Type B pancreatic cell (in vitro differentiated cells): ENCODE measurements at places on chromosomes 6 and 20.

GRCh38 chr20:38216201-38216600 is 44.3 kb downstream of the KIAA1755 start:
- H3K4me3 ChIP-seq, result no peak overlapping the region
- peaks cover 29% of the 10 kb centered on the region for H3K4me1 ChIP-seq
- H3K27me3 ChIP-seq, result no peaks in the 10 kb centered on the region

DNA sequence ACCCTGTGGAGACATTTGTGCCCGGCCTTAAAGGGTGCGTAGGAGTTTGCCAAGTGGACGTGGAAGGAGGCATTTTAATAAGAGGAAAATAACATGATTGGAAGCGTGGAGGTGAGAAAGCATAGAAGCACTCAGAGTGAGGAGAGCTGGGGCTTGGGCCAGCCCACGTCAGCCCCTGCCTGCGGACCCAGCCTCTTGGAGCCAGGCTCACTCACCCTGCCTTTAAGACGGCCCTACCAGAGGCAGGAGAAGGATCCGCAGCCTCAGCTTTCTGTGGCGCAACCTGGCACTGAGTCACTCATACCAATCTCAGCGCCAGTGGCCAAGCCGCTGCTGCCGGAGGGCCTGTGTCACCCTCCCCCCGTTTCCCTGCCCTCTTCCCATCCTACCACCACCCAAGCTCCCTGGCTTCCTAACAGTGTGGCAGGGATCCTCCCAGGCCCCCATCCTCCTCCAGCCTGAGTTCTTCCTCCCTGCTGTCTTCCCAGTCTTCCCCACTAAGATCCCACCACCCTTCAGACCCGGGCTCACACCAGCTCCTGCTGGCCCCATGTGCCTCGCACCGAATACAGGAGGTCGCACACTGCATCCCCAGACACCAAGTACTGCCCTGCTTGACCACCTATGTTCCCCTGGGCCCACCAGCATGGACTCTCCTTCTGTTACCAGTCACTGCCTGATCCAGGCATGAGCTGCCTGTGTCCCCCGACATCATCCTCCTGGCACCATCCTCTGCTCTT is 285.2 kb downstream of the UST start:
- peak overlapping the region; percentile 32 for H3K27ac ChIP-seq
- H3K4me3 ChIP-seq, result no peak overlapping the region
- no peak for DNase-seq
- H3K27me3 ChIP-seq, result no peaks in the 10 kb centered on the region

- H3K4me3 ChIP-seq, result peak overlapping the region; percentile 42
- no peaks in the 10 kb centered on the region for H3K27me3 ChIP-seq
- H3K36me3 ChIP-seq, result peaks cover 16% of the 10 kb centered on the region
- H3K27ac ChIP-seq, result peak overlapping the region; percentile 85
- peaks cover 28% of the 10 kb centered on the region for H3K4me1 ChIP-seq
- no peak for DNase-seq
These were observed 84.4 kb downstream of the GMPR start for GRCh38 chr6:16322666-16323312.

DNA sequence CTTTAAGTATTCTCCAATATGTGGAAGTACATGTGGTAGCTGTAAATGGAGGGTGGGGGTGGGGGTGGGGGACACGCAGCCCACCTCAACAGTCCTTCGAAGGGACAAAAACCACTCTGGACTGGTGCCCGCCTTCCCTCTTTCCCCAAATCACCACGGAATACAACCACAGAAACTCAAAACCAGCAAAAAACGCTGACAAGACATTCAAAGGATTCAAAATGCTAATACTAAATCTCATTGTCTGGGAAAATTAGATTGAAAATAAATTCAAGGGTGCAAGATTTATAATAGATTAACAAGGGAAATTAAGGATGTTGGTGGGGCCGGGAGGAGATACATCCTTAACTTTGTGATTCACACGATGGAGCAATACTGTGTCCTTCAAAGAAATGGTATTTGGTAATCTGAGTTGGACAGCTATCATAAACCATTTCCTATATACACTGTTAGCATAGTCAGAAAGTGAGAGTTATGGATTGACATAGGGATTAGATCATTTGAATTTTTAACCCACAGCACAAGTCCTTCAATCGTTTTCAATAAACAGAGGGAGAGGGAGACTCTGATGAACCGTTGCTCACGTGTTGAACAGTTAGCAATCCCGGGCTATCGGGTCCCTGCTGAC is 766 bp upstream of the TBC1D22B start:
- H3K4me1 ChIP-seq, result peaks cover 16% of the 10 kb centered on the region
- H3K27ac ChIP-seq, result peak overlapping the region; percentile 35
- no peak for DNase-seq
- no peaks in the 10 kb centered on the region for H3K36me3 ChIP-seq

GRCh38 chr6:28542440-28543296 is 17.0 kb downstream of the GPX5 start:
- DNase-seq, result peak; percentile 85
- peaks cover 9% of the 10 kb centered on the region for H3K27me3 ChIP-seq
- H3K36me3 ChIP-seq, result no peaks in the 10 kb centered on the region
- peak overlapping the region; percentile 90 for H3K4me3 ChIP-seq

- H3K27me3 ChIP-seq, result peaks cover 11% of the 10 kb centered on the region
- peaks cover 13% of the 10 kb centered on the region for H3K4me1 ChIP-seq
- no peaks in the 10 kb centered on the region for H3K36me3 ChIP-seq
- no peak for DNase-seq
- no peak overlapping the region for H3K4me3 ChIP-seq
- no peak overlapping the region for H3K27ac ChIP-seq
These were observed 122.4 kb upstream of the EXOC2 start for GRCh38 chr6:815348-815738.

DNA sequence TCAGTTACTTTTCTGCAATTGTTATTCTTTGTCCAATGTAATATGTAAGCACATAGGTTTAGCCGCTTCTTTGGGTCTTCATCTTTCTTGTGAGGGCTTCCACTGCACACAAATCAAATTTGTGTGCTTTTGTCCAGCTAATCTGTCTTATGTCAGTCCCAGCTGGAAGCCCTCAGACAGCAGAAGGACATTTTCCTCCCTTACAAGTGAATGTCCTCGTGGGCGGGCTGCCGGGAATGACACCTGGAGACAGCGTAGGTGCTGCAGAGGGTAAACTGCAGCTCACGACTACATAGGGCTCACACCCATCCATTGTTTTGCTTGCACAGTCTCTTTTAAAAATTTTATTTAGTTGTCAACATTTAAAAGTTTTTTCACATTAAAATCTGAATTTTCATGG is 24.6 kb upstream of the PPP1R14C start:
- no peak overlapping the region for H3K27ac ChIP-seq
- H3K4me3 ChIP-seq, result no peak overlapping the region
- H3K36me3 ChIP-seq, result no peaks in the 10 kb centered on the region
- peaks cover 16% of the 10 kb centered on the region for H3K4me1 ChIP-seq
- DNase-seq, result no peak
- peaks cover 4% of the 10 kb centered on the region for H3K27me3 ChIP-seq

DNA sequence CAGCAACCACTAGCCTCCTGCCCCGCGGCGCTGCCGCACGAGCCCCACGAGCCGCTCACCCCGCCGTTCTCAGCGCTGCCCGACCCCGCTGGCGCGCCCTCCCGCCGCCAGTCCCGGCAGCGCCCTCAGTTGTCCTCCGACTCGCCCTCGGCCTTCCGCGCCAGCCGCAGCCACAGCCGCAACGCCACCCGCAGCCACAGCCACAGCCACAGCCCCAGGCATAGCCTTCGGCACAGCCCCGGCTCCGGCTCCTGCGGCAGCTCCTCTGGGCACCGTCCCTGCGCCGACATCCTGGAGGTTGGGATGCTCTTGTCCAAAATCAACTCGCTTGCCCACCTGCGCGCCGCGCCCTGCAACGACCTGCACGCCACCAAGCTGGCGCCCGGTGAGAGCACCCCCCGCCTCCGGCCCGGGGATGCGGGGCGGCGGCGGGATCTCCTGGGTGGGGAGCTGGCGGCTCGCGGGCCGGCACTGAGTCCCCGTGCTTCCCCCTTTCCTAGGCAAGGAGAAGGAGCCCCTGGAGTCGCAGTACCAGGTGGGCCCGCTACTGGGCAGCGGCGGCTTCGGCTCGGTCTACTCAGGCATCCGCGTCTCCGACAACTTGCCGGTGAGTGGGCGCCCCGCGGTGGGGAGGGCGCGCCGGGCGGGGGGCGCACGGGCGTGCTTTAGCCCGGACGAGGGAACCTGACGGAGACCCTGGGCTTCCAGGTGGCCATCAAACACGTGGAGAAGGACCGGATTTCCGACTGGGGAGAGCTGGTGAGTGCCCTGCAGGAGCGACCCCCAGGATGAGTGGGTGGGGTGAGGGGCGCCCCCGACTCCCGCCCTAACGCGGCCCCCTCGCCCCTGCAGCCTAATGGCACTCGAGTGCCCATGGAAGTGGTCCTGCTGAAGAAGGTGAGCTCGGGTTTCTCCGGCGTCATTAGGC is 585 bp downstream of the PIM1 start:
- peaks cover 26% of the 10 kb centered on the region for H3K4me1 ChIP-seq
- H3K36me3 ChIP-seq, result peaks cover 24% of the 10 kb centered on the region
- peak overlapping the region; percentile 92 for H3K4me3 ChIP-seq

GRCh38 chr6:62371453-62372210 is 85.6 kb upstream of the KHDRBS2 start:
- no peak for DNase-seq
- H3K4me1 ChIP-seq, result no peaks in the 10 kb centered on the region
- no peaks in the 10 kb centered on the region for H3K36me3 ChIP-seq
- H3K27me3 ChIP-seq, result no peaks in the 10 kb centered on the region

DNA sequence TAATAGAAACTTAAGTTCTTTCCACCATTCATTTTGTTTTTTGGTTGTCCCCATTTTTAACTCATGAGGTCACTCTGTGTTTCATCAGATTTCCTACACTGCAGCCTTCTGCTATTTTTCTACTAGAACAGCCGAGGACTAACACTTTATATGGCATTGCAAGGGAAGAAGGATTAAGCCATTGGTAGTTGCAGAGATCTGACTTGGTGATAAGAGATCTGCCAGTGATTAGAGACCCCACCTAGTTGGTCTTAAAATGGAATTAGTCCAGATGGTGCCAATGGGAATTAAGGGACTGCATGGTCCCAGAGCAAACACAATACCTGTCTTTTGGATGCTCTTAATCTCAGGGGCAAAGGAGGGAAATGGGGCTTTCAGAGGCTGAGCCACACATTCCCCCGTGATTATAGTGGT is 125.5 kb upstream of the TMEM170B start:
- H3K4me1 ChIP-seq, result peaks cover 22% of the 10 kb centered on the region
- H3K27me3 ChIP-seq, result no peaks in the 10 kb centered on the region
- H3K27ac ChIP-seq, result peak overlapping the region; percentile 4
- no peaks in the 10 kb centered on the region for H3K36me3 ChIP-seq
- H3K4me3 ChIP-seq, result no peak overlapping the region

DNA sequence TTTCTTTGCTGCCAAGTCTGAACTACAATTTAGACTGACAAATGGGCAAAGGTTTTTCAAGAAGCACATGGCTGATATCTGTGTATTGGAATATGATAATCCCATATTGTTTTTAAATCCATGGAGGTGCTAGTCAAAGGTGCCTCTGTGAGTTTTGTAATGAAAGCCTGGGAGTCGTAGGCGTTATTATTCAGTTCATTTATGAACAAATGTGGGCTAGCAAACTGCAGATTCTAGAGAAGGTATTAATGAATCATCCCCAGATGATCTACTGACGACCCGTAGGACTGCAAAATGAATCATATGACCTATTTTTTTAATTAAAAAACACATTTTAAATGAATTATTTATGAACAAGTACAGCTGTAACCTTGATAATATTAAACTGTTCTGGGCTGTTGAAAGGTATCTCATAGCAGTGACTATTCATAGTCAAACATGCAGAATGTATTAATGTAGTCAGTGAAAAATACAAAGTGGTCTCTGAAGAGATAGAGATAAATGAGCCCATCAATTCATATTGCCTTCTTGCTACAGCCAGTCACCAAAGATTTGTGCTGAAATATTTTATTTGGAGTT is 1317.8 kb upstream of the MAP3K7 start:
- no peaks in the 10 kb centered on the region for H3K4me1 ChIP-seq
- no peak overlapping the region for H3K4me3 ChIP-seq
- peaks cover 8% of the 10 kb centered on the region for H3K27me3 ChIP-seq
- no peaks in the 10 kb centered on the region for H3K36me3 ChIP-seq
- no peak for DNase-seq
- H3K27ac ChIP-seq, result no peak overlapping the region

GRCh38 chr6:91447081-91447480 is 860.2 kb upstream of the MAP3K7 start:
- H3K4me3 ChIP-seq, result no peak overlapping the region
- H3K36me3 ChIP-seq, result no peaks in the 10 kb centered on the region
- no peak overlapping the region for H3K27ac ChIP-seq
- H3K27me3 ChIP-seq, result peaks cover 4% of the 10 kb centered on the region

DNA sequence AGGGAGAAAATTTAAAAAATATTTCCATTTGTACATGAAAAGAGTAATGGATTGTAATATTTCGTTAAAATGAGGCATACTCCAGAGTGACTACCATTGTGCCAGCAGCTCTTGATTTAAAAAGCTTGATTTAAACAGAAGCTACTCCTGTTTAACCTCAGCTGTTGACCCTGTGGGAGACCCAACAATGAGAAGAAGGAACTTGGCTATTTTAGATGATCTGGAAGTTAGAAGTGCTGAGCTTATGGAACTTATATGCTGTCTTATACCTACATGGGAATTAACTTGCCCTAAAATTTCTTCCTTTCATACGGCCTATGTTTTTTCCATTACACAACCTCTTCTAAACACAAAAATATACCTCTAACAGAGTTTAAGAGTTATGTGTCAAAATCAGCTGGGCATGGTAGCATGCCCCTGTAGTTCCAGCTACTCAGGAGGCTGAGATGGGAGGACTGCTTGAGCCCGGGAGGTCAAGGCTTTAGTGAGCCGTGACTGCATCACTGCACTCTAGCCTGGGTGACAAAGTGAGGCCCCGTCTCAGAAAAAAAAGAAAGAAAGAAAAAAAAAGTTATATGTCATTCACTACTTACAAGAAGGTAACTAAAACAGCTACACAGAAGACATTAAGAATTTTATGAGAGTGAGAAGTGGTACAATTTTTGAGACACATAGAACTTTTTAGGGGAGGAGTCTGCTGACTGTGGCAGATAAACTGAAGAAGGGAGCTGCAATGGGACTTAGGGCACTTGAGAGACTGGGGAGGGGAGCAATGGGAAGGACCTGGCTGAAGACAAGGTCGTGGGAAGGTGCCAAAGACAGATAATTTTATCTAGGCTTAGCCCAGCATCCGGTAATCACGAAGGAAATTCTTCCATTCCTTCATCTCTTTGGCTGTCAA is 139.9 kb downstream of the MYB start:
- H3K4me1 ChIP-seq, result no peaks in the 10 kb centered on the region
- H3K4me3 ChIP-seq, result no peak overlapping the region
- H3K36me3 ChIP-seq, result peaks cover 7% of the 10 kb centered on the region
- H3K27ac ChIP-seq, result no peak overlapping the region

DNA sequence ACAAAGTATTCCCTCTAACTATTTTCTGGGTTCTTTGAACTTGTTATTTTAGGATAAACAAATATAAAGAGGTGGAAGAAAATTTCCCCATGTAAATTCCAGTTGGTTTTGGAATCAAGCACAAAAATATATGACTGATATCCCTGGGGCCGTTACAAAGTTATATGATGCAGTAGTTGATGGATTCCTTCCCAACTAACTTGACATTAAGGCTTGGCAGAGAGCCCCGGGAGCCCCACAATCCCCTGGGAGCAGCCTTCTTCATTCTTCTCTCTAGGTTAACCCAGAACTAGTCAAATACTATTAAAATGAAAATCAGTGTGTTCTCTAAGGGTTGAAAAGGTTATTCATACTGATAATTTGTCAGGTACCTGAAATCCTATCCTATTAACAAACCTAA is 508.9 kb upstream of the SOX4 start:
- no peak for DNase-seq
- peaks cover 8% of the 10 kb centered on the region for H3K4me1 ChIP-seq
- no peak overlapping the region for H3K27ac ChIP-seq
- no peak overlapping the region for H3K4me3 ChIP-seq
- H3K27me3 ChIP-seq, result no peaks in the 10 kb centered on the region
